ENCODE measurements at places on chromosomes 6 and 20.

GRCh38 chr6:73523434-73524123 lies 2.7 kb upstream of the EEF1A1 start:
- peak; percentile 46 for DNase-seq

DNA sequence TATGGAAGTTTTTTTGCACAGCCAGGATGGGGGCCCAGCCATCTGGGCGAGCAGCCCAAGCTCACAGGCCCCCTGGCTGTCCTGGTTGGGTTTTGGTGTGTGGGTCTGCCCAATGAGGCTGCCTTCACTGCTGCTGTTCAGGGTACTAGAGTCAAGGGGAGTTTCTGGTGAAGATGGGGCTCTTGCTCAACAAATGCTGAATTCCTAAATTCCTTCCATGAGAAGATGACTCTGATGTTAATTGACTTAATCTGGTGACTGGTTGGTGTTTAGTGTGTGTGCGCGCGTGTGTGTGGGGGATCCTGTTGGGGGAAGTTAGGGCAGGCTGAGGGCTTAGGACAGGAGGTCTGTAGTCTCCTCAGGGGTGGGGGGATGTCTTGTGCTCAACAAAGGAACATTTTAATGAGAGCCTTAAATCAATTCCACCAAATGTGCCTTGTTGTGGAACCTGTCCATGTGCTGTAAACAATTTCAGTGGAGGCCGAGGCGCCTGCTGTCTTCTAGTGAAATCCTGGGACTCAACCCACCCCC lies 1.9 kb downstream of the PTK7 start:
- DNase-seq = no peak

- no peak for DNase-seq
Observed at GRCh38 chr6:159169193-159169555, at the start of gene FNDC1. Gene FNDC1 (plus strand): TSS chr6:159169400. CDS start chr6:159169597, 197 bp downstream.

DNA sequence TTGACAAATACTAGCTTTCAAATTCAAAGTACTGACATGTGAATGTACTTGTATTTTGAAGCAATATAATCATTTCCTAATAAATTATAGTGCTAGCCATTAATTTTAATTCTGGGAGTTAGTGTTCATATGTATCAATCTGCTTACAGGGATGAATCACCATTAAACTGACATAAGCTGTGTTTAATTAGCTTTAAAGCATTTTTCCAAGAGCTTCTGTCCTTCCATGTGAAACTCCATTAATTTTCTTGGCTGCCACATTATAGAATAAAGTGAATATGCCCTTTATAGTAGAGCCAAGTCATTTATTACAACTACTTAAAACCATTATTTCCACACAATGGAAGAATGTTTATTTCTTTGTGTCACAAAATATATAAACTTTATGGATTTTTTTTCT lies 150.8 kb downstream of the COL21A1 start:
- DNase-seq = no peak

- no peak for DNase-seq
Observed at GRCh38 chr6:148502083-148502772, 159.6 kb downstream of the SASH1 start.

DNA sequence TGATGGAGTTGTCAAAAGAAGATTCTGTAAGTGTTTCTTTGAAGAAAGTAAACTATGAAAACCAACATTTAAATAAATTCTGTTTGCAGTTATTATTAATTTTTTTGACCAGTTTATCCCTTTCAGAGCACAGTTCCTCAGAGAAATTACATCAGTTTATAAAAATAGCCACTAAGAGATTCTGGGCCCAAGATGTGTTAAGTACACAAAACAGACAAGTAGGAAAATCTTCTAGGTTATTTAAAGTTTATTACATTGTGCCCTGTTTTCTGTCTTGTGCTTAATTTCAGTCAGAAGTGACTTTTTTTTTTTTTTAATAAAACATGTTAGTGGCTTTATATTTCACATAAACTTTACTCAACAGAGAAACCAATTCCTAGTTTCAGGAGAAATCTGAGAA lies 72.3 kb downstream of the ECT2L start:
- no peak for DNase-seq

DNA sequence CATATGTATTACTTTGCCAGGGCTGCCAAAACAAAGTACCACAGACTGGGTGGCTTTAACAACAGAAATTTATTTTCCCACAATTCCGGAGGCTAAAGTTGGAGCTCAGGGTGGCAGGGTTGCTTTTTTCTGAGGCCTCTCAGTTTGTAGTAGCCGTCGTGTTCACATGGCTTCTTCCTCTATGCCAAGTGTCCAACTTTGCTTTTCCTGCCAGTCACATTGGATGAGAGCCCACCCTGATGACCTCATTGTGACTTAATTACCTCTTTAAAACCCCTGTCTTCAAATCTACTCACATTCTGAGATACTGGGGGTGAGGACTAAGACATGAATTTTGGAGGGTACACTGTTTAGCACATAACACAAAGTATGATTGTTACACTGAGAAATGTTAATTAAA lies 9.9 kb upstream of the ECT2L start:
- DNase-seq = no peak

DNA sequence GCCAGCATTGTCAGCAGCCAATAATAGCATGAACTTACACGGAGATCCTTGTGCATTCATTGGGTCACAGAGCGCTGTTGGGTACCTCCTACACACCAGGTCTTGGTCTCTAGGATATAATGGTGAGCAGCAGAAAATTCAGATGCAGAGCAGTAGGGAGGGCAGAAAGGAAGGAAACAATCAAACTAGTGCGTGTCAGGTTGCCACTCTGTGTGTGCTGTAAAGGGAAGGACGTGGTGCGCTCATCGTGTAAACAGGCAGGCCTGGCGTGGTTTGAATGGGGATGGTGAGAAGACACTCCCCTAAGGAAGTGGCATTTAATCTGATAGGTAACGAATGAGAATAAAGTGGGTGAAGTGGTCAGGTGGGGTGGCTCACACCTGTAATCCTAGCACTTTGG lies 336.4 kb downstream of the CDH26 start:
- no peak for DNase-seq

- no peak for DNase-seq
Observed at GRCh38 chr6:133705066-133705465, 183.8 kb upstream of the TCF21 start.

GRCh38 chr6:307065-307814 lies 15.0 kb downstream of the DUSP22 start:
- DNase-seq = no peak

DNA sequence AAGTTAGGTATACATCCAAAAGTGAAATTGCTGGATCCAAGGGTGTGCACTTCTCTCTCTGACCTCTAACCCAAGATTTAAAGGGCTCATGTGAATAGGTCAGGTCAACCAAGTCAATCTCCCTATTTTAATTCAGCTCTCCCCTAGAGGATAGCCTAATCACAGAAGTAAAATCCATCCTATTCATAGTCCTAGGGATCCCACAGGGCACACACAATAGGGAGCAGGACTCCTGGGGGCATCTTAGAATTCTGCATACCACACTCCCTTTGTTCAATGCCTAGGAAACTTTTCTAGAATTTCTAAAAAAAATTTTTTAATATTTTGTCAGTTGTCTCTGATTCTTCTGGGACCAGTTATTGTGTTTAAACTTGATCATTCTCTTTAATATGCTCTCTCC lies 35.1 kb downstream of the CST9L start:
- no peak for DNase-seq

GRCh38 chr6:159042003-159042825 lies 2.6 kb downstream of the TAGAP start:
- peak; percentile 35 for DNase-seq

DNA sequence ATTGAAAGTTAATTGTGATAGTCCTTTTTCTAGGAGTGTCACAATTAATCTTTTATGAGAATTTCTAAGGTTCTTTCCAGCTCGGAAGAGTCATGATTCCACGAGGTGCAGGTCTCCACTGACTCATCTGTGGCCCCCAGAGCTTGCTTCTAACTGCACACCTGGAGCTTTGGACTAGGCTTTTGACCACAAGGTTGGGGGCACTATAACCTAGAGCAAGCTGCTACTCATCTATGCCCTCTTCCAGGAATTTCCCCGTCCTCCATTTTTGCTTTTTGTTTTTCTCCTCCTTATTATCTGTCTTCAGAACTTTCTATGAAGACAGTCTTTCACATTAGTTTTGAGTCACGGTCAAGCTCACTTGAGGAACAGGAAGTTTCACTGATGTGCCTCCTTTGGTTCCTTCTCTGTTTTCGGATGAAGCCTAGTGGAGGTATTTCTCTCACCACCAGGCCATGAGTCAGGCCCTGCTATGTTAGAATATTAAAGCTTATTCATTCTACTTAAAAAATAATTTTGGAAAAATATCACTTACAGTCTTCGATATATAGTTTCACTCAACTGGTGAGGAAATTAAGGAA lies 119.2 kb upstream of the INSM1 start:
- no peak for DNase-seq

GRCh38 chr6:6790891-6791290 lies 202.4 kb downstream of the LY86 start:
- no peak for DNase-seq

GRCh38 chr6:147434516-147434915 lies 74.0 kb upstream of the SAMD5 start:
- DNase-seq = no peak

GRCh38 chr20:33188421-33188820 lies 20.5 kb downstream of the BPIFA2 start:
- DNase-seq = no peak
